Activated CD4-positive, alpha-beta memory T cell treated with anti-CD3 and anti-CD28 coated beads for 36 hours (primary cell): ENCODE measurements at places on chromosomes 5 and 9. TPM values are rescaled to one million over a fixed set of nuclear protein-coding genes. Genes with fewer than 3 reads are reported as not detected.

DNA sequence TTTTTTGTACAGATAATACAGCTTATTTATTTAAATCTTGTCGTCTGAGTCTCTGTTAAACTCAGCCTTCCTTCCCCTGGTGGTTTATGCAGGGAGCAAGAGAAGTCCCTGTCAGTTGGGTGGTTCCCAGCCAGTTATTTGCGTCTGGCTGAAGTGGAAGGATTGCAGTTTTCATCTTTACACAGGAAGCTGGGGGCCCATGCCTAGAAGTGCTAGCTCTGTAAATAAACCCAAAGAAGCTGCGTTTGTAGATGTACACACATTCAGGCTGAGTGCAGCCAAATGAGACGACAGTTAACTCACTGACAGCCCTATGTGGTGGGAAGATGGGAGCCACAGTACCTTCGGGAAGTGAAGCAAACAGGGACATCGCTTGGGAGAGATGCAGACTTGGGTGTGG lies 122.1 kb downstream of the SAXO1 start:
- no peak for DNase-seq
- no peak overlapping the region for H3K4me3 ChIP-seq
- no peak overlapping the region for H3K27ac ChIP-seq

The SEC24A gene
- 30.8 TPM for total RNA-seq

DNA sequence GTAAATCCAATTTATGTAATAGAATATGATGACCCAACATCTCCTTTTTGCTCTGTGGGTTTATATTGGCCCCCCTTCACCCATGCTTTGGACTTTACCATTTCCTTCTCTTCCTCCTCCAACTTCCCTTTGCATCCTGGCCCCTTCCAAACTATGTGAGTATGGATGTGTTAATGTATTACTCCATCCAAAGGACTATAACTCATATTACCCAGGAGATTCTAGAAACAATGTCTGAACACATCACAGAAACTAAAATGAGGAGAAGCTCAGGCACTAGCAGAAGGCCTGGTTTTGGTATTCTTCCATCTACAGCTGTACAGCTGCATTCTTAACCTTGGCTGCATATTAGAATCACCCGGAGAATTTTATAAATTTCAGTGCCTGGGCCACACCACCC lies 110.7 kb downstream of the PDE4D start:
- H3K4me3 ChIP-seq: no peak overlapping the region
- no peak for DNase-seq
- no peak overlapping the region for H3K27ac ChIP-seq
- H3K27me3 ChIP-seq: peaks cover 6% of the 10 kb centered on the region
- no peaks in the 10 kb centered on the region for H3K36me3 ChIP-seq

GRCh38 chr5:69129413-69129812 lies 35.6 kb downstream of the SLC30A5 start:
- H3K4me1 ChIP-seq: no peaks in the 10 kb centered on the region
- H3K27ac ChIP-seq: no peak overlapping the region
- peaks cover 23% of the 10 kb centered on the region for H3K36me3 ChIP-seq
- DNase-seq: no peak
- no peaks in the 10 kb centered on the region for H3K27me3 ChIP-seq

DNA sequence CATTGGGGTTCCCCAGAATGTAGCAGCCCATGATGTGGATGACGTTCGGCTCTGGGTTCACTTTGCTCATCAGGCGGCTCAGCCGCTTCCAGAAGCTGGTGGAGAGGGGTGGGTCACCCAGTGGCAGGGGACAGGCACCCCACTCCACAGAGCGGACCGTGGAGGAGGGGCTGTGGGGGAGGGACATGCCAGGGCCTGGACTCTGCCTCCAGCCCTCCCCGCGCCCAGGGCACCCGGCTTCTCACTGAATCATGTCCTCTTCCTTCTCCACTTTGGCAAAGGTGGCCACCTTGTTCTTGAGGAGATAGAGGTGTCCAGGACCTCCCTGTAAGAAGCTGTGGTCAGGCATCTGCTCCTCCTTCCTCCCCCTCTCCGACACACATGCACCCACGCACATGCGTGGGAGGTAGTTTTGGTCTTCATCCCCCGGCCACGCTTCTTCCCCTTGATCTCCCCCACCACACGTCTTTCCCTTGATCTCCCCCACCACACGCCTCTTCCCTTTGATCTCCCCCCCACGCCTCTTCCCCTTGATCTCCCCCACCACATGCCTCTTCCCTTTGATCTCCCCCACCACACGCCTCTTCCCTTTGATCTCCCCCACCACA lies 8.9 kb upstream of the ENTPD8 start:
- H3K4me1 ChIP-seq: peaks cover 23% of the 10 kb centered on the region
- no peak overlapping the region for H3K4me3 ChIP-seq
- H3K27me3 ChIP-seq: no peaks in the 10 kb centered on the region
- H3K27ac ChIP-seq: no peak overlapping the region
- peak; percentile 42 for DNase-seq

The ZDHHC11B gene
- total RNA-seq: 0.67 TPM

DNA sequence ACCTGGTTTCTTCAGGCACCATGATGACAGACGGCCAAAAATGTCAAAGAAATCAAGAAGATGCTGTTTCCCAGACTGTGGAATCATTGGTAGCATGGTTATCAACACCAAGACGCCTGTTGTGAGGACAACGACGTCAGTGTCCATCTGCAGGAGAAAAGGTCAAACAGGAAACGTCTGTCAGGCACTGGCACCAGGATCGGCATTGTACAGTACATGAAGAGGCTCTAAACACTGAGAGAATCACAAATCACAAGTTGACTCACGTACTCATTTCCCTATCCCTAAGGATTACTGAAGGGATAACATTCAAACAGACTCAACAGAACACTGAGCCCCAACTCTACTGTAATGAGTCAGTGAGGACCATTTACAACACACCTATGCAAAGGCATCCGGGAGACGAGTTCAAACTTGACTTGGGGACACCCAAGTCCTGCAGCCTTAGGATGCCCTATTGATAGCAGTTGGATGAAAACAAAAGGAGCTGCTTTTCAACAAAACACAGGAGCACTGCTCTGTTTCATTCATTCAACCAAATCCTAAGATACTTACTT lies 21.0 kb downstream of the TSC1 start:
- H3K27ac ChIP-seq: no peak overlapping the region
- H3K4me3 ChIP-seq: no peak overlapping the region
- peaks cover 43% of the 10 kb centered on the region for H3K36me3 ChIP-seq
- DNase-seq: no peak

DNA sequence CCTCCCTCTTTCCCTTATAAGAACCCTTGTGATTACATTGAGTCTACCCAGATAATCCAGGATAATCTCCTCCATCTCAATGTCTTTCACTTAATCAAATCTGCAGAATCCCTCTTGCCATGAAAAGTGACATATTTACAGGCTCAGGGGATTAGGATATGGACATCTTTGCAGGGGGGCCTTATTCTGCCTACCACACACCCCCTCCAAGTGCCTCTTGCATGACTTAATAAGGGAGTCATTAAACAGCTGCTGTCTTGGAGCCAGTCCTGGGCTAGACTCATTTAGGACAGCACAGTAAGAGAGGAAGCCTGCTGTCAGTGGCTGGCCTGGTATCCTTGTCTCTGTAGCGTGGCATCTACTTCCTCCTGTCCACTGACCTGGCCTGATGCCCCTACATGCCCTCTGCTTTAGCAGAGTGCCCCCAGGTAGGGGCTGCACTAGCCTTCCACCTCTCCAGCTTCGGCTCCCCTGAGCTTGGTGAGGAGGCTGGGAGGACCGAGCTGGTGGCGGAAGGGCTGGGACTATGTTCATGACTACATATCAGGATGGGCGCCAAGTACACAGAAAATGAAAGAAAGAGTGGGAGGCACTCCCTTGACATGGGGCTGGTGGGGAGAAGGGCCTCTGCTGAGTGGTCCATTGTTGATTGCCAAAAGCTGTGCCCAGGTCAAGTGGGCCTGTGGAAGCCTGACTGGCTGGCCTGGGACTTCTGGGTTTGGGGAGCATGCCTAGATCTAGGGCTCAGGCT lies 17.2 kb downstream of the ENHO start:
- no peaks in the 10 kb centered on the region for H3K27me3 ChIP-seq
- no peaks in the 10 kb centered on the region for H3K36me3 ChIP-seq

The SLC25A2 gene
- total RNA-seq: 0.31 TPM

The NEUROG1 gene
- total RNA-seq: not detected

The HAND1 gene
- total RNA-seq: not detected

The MEIKIN gene
- total RNA-seq: 2.1 TPM

The TERT gene
- total RNA-seq: 7.3 TPM

The DMGDH gene
- total RNA-seq: 1.3 TPM

DNA sequence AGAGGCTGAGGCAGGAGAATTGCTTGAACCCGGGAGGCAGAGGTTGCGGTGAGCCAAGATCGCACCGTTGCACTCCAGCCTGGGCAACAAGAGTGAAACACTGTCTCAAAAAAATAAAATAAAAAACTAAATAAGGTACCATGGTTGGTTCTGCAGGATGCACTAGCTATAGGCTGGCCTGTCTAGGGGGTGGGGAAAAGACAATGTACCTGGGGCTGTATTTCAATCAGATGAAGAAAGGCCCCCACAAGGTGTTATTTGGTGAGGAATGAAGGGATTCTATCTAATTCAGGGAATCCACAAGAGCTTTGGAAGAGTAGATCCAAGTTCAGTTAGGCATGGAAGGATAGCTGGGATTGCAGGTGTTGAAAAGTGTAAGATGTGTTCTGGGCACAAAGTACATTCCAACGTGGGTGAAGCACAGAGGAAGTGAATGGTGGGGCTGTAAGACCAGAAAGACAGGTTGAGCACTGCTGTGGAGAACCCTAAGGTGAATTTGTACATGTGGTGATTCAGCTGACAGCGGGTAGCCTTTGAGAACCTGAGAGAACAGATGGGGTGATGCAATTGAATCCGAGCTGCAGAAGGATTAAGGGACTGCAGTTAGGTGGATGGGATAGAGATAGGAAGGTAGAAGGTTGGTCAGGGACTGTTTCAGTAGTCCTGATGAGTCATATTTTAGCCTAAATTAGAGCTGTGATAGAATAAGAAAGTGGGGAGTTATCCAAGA lies 71.8 kb downstream of the CAST start:
- peaks cover 20% of the 10 kb centered on the region for H3K36me3 ChIP-seq
- H3K4me3 ChIP-seq: no peak overlapping the region
- H3K4me1 ChIP-seq: peaks cover 12% of the 10 kb centered on the region
- DNase-seq: no peak

DNA sequence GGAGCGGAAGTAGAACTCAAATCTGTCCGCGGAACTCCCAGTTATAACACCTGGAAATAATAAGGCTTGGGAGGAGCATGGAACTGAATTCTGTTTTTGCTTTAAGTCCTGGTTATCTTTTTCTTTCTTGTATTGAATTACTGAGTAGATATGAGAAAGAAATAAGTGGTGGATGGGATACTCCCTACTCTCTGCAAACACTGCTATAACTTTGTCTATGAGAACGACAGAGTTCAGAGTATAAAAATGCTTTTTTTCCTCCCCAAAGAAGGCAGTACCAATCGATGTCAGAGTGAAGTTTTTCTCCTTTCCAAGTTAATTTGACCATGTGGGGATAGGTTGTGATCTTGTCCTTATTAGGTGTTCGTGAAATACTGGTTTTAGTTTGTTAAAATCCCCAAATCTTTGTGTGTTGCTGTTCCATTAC lies 1.2 kb downstream of the RIC1 start:
- H3K27ac ChIP-seq: peak overlapping the region; percentile 91
- peaks cover 9% of the 10 kb centered on the region for H3K36me3 ChIP-seq
- peak overlapping the region; percentile 98 for H3K4me3 ChIP-seq

- no peak overlapping the region for H3K4me3 ChIP-seq
- no peaks in the 10 kb centered on the region for H3K27me3 ChIP-seq
- no peak overlapping the region for H3K27ac ChIP-seq
- peaks cover 3% of the 10 kb centered on the region for H3K36me3 ChIP-seq
- no peak for DNase-seq
Observed at GRCh38 chr9:123712399-123712798, 217.5 kb downstream of the DENND1A start.

DNA sequence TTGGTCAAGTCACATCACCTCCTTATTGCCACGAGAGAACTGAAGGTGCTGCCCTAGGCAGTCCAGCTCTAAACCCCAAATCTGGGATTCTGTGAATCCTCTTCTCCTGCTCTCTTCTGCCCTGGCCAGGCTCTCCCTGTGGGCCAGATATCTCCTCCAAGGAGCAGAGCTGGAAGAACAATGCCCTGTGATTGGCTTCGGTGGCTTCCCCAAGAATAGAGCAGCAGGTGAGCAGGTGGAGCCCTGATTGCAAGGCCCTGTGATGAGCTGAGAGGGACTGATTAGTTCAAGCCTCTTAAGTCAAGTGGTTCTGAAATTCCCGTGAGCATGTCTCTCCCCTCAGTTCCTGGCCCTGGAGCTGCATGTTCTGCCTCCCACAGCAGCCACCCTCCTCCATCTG lies 175.3 kb upstream of the BRINP1 start:
- H3K36me3 ChIP-seq: no peaks in the 10 kb centered on the region
- no peak overlapping the region for H3K27ac ChIP-seq
- H3K27me3 ChIP-seq: no peaks in the 10 kb centered on the region
- no peak overlapping the region for H3K4me3 ChIP-seq
- DNase-seq: no peak

- H3K27me3 ChIP-seq: no peaks in the 10 kb centered on the region
- no peak for DNase-seq
- H3K27ac ChIP-seq: no peak overlapping the region
Observed at GRCh38 chr5:33261305-33261704, 179.5 kb upstream of the TARS1 start.

DNA sequence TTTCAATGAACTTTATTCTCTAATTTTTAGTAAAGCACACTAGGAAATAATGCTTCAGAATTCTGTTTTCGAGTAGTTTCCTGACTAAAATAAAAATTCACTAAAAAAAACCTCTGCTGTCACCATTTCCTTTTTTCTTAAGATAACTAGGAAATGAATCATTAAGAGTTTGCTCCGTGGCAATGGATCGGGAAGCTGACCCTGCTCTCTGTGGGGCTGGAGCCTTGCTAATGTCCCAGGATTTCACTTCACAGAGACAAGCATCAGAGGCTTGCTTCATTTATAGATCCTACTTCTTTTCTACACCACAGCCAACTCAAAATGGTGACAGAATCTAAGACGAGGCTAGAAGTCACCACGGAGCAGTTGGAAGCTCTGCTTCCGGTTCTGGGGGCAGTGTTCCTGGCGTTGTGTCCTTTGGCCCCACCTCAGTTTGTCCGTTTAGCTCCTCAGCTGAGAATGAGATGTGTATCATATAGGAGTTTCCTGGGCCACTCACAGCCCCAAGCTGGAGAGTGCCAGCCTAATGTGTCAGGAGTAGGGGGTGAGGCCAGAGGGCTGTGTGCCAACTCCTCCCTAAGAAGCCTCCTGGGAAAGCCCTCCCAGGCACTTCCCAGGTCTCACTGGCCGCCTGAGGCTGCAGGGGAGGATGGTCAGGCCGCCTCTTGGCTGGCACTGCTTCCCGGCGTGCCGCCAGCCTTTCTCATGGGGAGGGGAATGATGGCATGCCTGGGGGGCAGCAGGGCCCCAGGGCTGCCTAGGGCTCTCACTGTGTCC lies 19.6 kb downstream of the TENT4A start:
- DNase-seq: no peak
- H3K36me3 ChIP-seq: peaks cover 20% of the 10 kb centered on the region
- no peak overlapping the region for H3K4me3 ChIP-seq

The FABP6 gene
- not detected for total RNA-seq

DNA sequence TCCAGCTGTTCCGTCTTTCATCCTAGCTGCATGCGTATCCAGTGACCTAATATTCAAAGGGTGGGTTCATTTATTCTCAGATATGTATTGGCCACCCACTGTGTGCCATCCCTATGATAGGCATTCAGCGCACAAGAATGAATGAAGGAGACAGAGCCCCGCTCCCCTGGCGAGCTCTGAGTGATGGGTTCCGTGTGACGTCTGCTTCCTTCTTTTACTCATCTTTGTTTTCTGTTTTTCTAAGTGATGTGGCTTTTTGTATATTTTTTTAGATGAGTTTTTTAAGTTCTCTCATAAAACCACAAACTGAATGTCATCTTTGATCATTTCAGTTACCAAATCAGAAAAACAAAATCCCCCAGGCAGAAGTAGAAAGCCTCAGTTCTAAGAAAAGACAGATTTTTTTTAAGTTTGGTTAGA lies 168.3 kb upstream of the OTULINL start:
- DNase-seq: peak; percentile 71
- peak overlapping the region; percentile 67 for H3K4me3 ChIP-seq
- H3K27ac ChIP-seq: peak overlapping the region; percentile 94
- no peaks in the 10 kb centered on the region for H3K36me3 ChIP-seq
